ENCODE measurements at places on chromosomes 4 and X.
A peak's percentile ranks its signal among the peaks of the same experiment; 100 is the strongest.

DNA sequence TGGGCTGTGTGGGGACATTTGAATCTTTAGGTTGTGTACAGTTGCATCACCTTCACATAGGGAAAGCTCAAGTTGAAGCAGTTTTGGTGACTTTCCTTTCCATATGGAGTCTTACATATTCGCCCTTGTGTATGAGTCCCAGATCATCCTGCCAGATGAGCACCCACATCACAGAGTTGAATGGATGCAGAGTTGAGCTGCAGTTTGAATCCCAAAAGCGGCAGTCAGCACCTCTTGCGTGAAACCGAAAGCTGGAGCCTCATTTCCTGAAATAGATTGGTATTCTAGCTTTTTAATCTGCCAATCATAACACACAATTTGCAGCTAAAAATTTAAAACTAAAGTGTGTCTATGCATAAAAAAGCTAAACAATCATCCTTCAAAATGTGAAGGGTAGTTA is 162.9 kb upstream of the DIPK2B start:
- no peak for DNase-seq

DNA sequence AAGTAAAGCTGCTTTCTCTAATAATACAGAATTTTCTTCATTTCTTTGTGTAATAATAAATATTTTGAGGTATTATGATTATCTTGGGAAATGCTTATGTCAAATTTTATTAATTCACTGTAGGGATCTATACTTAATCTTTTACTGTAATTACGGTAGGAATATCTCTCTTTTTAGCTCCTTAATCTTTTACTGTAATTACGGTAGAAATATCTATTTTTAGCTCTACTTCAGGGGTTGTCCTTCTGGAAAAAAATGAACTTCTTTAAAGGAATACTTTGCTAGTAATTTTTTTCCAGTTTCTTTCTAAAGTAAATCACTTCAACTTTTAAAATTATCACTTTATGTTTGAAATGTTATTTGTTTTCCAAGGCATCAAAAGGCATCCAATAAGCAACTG is 2229.4 kb upstream of the AGA start:
- DNase-seq: peak; percentile 1

DNA sequence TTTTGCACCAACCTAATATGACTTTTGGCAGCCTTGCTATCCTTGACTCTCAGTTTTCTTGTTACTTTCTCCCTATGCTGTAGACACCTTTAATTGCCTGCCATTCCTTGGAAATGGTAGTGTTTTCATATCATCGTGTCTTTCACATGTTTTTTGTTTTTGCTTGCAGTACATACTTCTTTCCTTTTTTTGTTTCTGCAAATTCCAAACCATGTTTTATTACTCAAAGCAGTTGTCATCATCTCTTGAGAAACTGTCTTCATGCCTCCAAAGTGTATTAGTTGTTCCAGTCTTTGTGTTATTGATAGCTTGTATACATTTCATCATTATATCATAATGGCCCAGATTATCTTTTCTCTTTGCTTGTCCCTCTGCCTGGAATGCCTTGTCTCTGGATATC is 57.1 kb downstream of the PDLIM5 start:
- no peak for DNase-seq

DNA sequence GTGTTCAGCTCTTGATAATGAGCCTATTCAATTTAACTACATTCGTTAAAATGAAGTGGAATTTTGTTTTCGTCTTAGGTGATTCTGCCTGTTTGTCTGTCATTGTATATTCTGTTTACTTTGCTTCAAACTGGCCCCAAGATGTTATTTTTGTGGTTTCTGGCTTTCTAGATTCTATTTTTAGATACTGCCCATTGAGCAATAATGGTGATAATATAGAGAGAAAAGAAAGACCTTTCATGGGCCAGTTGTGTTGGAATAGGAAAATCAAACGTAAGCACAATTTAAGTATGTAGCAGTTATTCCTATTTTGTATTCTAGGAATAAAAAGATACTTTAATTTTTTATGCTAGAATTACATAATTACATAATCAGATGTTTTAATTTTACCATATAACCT is 4.0 kb downstream of the CDKN2AIP start:
- DNase-seq: no peak

DNA sequence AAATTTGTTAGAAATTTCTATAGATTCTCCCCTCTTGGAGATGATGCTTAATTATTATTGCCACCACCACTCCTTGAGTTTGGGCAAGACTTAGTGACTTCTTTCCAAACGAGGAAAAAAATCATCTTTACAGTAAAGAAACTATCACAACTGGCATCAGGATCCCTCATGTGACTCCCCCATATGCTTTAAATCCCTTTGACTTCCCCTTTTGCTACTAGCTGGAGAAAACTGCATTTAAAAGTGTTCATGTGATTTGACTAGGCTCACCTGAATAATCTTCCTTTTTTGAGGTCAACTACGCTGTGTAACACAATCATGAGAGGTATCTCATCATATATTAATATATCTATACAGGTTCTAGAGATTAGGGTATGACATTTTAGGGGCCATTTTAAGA is 30.3 kb upstream of the ENOX2 start:
- no peak for DNase-seq

DNA sequence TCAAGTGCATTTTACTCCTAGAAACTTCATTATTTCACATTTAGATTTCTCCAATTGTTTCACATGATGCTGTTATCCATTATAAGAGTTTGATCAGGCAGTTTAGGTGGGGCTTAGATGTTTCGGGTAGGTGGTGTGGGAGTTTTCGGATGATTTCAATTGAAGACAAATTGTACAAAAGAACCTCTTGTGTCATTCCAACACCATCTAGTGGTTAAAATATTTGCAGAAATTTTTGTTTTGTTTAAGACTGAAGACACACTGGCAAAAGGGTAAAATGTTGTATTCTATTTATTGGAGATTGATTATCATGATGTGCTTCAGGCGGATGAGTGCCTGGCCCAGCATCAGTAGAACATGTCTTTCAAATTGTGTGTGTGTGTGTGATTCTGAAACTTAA is 212.7 kb downstream of the SH3BGRL start:
- DNase-seq: peak; percentile 1

DNA sequence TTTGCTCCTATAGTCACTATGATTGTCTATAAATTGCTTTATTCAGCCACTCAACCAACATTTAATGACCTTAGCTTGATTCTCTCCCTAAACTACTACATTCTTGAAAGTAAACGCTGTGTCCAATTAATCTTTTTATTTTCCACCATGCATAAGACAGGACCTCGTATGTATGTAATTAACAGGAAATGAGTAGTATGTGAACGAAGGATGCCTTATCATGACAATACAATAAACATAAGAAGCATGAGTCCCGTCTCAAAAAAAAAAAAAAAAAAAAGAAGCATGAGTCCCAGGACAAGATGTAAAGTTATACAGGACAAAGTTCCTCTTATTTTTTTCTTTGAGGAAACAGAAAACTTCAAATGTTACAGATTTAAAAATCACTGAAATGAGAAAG is 92.5 kb downstream of the PPP3CA start:
- no peak for DNase-seq

DNA sequence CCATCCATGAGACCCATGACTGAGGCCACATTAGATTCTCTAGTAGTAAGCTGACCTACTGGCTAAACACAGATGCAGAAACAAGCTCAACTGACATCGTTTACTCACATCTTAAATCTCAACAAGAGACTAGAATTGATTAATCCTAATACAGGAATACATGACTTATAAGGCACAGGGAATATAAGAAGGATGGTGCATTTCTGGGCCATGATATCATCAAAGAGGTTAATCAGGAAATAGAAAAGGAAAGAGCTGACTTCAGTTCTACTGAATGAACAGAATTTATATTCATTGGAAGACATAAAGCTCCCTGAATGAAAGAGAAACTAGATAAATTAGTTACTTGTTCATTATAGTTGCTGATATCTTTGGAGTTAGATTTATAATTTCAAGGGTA is 1406.5 kb downstream of the STIM2 start:
- no peak for DNase-seq

GRCh38 chrX:135977611-135978010 is 3.8 kb upstream of the MMGT1 start:
- no peak for DNase-seq

DNA sequence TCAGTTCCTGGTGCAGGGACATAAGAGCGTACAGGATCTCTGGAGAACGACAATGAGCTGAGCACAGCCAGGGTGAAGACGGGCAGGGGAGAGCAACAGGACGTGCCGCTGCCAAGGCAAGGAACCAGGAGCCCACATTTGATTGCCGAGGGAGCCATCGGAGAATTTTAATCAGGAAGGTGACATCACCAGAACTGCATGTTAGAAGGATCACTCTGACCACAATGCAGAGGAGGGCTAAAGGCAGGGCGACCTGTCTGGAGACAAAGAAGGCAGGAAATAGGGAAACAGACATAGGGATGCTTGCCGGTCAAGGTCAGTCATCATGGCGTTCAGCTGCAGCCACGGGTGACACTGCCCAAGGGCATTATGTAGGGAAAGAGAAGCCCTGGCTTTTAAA is 81.4 kb downstream of the RBM47 start:
- DNase-seq: no peak

- no peak for DNase-seq
Observed at GRCh38 chr4:76607266-76607799, 172.3 kb downstream of the SHROOM3 start.

DNA sequence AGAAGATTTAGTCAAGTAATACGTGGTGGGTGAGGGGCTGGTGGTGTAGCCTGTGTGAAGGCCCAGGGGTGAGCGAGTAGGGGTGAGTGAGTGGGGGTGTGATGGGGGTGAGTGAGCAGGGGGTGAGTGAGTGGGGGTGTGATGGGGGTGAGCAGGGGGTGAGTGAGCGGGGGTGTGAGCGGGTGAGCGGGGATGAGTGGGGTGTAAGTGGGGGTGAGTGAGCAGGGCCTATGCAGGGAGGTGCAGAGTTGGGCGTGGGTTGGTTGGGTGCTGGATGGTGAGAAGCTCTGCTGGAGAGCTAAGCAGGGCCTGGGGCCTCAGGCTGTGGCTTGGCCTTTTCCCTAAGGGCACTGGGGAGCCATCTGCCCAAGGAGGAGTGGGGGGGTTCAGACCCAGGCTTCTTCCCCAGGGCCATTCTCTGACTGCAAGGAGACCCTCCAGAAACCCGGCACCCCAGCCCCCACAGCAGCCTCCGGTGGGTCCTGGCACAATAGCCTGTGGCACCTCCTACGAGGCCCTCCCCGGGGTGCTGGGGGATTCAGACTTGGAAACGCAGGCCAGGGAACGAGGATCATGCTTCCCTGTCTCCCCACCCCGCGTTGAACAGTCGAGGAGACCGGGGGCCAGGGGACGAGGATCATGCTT is 30.4 kb downstream of the SH3TC1 start:
- no peak for DNase-seq

DNA sequence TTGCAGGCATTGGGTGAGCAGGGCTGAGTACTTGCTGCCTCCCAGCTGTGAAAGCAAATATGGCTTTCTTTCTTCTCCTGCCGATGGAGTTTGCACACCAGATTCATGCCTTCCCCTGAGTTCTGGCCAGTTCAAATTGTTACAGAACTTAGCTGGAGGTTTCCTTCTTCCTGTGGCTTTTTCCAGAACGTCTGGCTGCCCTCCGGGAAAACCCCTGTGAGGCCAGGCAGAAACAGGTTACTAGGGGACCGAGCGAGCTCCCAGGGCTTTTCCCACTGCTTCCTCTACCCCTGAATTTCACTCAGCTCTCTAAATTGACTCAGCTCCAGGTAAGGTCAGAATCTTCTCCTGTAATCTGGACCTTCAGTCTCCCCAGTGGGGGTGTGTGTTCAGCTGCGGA is 482.4 kb downstream of the C4orf33 start:
- no peak for DNase-seq

GRCh38 chrX:31136144-31136611 is 64.3 kb upstream of the FTHL17 start:
- DNase-seq: peak; percentile 12

DNA sequence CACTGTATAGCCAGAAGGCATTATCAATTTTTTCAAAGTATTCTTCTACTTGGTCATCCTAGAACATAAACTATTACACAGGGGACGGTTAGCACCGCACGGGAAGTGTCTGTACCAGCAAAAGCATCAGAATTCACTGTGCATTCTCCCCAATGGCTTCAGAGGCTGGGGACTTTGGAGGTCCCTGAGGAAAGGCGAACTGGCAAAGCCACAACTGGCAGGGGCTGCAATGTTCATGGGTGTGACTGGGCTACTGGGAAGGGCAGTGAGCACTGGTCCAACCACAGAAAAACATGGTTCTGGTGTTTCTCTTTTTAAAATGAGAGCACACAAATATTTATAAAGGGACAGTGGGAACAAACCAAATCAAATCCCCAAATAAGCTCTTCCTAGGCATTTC is 83.5 kb downstream of the C4orf51 start:
- DNase-seq: no peak

- DNase-seq: no peak
Observed at GRCh38 chrX:29107231-29107630, 520.0 kb downstream of the IL1RAPL1 start.
